NCI-H187 (cell line): ENCODE measurements at places on chromosomes 2 and 18.
A peak's percentile ranks its signal among the peaks of the same experiment; 100 is the strongest.

DNA sequence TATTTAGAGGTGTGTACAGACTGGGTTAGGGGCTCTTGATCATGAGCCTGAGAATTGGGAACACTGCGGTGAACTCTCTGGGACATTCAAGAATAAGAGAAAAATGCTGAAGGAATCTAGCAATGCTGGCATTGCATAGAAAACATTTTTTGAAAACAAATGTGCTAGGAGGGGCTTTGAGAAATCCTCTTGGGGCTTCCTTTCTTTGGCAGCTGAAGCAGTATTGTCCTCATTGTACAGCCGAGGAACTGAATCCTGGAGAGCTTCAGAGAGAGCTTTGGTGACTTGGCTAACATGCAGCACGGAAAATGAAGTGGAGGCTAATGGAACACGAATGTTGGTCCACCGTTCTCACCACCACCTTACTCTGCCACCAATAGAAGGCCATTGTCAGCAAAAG is 107.3 kb upstream of the EFEMP1 start:
- no peak for DNase-seq

DNA sequence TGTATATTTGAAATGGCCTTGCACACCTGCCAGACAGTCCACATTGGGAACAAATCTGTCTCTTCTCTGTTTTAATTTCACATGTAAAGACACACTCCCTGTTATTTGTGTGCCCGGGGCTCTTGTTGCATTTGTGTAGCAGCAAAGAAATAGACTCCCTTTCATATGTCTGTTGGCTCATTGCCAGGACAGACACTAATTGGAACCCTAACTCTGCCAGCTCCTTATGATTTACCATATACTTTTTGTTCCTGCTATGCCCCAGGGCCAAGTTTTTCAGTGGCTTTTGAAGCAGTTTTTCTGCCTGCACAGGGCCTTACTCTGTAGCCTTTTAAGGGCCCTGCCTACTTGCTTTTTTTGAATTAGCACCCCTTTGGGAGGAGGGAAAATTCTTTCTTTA is 396.9 kb downstream of the DLGAP1 start:
- no peak for DNase-seq

DNA sequence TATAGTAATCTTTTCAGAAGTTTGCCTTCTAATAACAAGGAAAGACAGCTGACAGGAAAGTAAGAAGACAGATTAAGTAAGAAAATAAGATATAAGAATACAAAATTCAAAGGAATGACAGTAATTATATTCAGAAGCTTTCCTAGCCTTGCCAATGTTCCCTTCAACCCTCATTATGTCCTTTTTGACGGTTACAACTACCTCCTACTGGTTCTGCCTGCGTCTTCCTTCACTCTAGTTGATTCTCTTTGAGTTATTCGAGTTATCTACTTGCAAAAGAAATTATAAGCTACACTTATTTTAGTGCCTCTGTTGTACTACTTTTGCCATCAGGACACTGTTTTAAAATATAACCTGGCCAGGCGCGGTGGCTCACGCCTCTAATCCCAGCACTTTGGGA is 218.9 kb upstream of the GYPC start:
- DNase-seq = no peak

DNA sequence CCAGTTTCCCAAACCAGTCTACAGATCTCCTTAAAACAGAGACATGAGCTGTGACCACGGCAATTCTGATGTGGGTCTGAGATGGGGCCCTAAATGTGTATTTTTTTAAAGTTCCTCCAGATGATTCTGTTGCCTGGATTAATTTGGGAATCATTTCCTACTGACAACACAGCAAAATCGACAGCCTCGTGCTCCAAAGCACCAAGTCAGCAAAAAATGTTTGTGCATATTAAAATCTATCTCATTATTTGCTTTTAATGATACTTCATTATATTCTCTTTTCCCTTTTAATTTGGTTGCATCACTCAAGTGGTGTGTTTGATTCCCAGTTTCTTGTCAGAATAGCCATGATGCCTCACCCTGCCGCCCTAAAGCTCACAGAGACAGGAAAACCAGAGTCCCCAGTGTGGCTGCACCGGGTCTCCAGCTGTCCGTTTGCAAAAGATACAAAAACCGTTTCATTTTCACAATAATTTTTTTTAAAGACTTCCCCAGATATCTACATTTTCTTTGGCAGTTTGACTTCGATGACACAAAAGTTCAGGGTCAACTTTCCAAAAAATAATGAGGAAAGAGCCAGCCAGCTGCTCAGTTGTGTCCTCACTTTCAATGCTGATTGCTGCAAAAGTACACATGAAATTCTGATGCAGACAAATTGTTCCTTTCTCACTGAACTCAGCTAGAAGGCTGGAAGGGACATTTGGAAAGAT is 443.2 kb upstream of the ID2 start:
- no peak for DNase-seq

GRCh38 chr2:209610631-209611030 is 161.0 kb upstream of the UNC80 start:
- DNase-seq = no peak

GRCh38 chr2:16127958-16128357 is 187.6 kb downstream of the MYCN start:
- DNase-seq = no peak

GRCh38 chr2:54013996-54014395 is 43.2 kb upstream of the PSME4 start:
- no peak for DNase-seq

- DNase-seq = no peak
Observed at GRCh38 chr2:182949572-182950189, 83.2 kb upstream of the FRZB start.

DNA sequence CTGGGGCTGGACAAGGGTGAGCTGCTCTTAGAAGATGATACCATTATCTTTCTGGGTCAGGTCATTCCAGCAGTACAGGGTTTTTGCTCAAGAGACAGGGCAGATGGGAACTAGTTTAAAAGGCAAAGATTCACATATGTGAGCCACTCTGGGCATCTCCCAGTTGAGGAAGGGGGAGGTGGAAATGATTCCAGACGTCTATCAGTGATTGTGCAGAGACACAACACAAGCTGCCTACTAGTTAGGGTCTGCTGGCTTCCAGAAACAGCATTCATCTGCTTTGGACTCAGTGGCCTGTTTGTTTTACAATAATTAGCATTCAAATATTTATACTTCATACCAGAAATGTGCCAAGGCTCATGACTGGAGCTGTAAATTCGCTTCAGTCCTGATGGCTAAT is 32.3 kb downstream of the ST6GAL2 start:
- no peak for DNase-seq

DNA sequence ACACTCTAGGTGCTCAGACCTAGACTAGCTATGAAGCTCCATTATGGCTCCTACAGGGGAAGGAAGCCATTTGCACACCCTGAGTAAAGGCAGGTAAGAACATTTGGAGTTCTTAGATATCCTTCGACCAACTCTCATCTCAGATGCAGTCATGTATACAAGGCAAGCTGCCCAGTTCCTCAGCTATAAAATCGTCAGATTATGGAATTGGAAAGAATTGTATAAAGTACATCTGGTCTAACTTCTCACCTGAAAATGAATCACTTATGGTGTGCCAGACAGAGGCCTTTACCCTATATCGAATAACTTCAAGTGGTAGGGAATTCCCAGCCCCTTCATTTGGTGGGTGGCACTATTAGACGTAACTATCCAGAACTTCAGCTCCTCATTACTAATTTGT is 79.3 kb downstream of the VIT start:
- DNase-seq = no peak

DNA sequence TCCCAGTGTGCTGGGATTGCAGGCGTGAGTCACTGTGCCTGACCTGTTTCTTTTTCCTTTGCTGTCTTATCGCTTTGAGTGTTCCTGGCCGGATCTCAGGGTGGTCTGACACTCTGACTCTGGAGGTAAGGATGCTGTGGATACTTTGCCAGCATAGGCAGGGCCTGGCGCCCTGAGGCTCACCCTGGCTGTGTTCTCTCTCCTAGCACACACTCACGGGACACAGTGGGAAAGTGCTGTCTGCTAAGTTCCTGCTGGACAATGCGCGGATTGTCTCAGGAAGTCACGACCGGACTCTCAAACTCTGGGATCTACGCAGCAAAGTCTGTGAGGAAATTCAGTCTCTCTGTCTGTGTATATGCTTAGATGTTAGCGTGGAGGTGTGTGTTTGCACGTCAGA is 18.0 kb upstream of the SAG start:
- DNase-seq = no peak

DNA sequence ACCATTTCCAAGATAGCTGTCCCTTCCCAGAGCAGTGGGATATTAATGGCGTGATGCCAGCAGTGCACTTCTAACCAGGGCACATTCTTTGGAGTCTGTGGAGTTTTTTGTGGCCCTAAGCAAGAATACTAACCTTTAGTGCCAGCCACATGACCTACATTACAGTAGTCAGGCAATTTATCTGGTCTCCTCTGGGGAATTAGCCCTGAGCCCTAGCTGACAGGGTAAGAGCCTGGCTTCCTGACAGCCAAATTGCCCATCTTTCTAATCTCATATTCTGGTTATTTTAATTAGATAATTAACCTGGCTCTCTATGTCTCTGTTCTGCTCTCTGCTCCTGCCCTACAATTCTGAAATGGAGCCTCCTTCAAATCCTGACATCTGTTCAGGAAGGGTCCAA is 5.2 kb downstream of the PFN4 start:
- no peak for DNase-seq

DNA sequence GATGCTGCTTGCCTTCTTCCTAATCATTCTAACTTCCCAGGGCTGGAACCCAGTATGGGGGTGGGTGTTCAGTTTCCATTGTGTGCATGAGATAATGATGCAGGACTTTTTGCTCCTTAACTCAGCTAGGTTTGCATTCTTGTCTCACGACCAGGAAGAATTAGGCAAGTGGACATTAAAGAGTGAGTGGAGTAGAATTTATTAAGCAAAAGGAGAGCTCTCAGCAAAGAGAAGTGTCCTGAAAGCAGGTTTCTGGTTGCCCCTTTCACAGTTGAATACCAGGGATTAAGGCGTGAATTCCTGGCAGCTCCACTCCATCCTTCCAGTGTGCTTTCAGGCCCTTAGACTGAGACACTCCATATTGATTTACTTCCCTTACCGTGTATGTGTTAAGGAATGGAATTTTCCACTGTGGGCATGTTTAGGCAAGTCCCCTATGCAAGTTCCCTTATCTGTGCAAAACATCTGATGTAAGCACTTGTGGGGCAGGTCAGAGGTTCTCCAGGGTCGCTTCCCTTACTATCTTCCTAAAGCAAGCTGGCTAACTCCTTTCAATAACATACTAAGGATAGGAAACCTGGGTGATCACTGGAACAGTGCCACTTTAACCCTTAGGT is 126.5 kb downstream of the GPR39 start:
- DNase-seq = no peak

GRCh38 chr2:61017556-61018317 is at the start of the genes PEX13 and PUS10:
Gene PEX13, plus strand, starts transcription at chr2:61017720. Its CDS starts 40 bp downstream, at chr2:61017760.
Gene PUS10, minus strand, starts transcription at chr2:61018255. Its CDS starts 6,365 bp downstream, at chr2:61011890.
- peak; percentile 71 for DNase-seq

GRCh38 chr18:11857177-11857887 is 6.1 kb downstream of the CHMP1B start:
- DNase-seq = no peak

GRCh38 chr18:68733707-68734106 is 18.8 kb upstream of the TMX3 start:
- no peak for DNase-seq

GRCh38 chr18:13222856-13223281 is 4.3 kb downstream of the LDLRAD4 start:
- peak; percentile 57 for DNase-seq

DNA sequence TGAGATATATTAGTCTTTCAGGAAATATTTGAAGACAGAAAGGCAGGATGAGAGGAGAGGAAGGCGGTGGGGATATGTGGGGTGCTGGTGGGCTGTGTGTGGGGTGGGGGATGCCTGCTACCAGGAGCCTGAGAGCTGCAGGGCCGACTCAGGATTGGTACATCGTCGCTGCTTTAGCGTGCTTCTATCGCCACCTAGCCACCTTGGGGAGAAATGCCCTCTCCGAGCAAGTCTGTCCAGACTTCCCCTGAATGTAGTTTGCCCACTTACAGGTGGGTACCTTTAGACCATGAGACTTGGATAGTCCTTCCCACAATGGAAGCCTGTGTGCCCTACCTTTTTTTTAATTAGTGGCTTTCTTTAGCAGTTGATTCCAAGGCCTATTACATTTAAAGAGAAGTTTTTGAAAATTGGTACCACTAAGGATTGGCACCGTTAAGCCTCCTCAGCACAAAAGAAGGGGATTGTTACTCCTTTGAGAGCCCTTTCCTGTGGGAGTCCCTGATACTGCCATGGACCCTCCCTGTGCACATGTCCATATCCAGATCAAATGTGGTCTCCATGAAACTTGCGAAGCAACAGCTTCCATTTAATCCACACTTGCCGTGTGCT is 114.1 kb upstream of the NDUFV2 start:
- DNase-seq = peak; percentile 1

- DNase-seq = no peak
Observed at GRCh38 chr18:57220930-57221483, 74.1 kb downstream of the BOD1L2 start.

- no peak for DNase-seq
Observed at GRCh38 chr2:190910341-190911136, 29.9 kb downstream of the GLS start.

DNA sequence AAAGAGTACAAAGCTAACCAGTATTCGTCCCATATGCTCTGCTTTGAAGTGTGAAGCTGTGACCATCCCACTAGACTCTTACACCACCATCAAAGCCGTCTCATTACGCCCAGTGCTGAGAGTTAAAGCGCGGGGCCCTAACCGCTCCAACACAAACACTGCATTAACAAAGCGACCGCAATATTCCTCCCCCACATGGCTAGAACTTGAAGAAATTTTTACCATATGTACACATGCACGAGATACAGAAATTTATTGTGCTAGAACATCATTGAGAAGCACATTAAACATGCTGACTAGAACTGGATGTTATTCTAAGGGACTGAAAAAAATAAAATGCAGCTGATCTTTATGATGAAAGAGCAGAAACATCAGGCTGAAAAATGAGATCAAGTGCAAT is 20.5 kb downstream of the FTCDNL1 start:
- DNase-seq = no peak

GRCh38 chr2:170163411-170164065 is 14.4 kb upstream of the MYO3B start:
- no peak for DNase-seq

DNA sequence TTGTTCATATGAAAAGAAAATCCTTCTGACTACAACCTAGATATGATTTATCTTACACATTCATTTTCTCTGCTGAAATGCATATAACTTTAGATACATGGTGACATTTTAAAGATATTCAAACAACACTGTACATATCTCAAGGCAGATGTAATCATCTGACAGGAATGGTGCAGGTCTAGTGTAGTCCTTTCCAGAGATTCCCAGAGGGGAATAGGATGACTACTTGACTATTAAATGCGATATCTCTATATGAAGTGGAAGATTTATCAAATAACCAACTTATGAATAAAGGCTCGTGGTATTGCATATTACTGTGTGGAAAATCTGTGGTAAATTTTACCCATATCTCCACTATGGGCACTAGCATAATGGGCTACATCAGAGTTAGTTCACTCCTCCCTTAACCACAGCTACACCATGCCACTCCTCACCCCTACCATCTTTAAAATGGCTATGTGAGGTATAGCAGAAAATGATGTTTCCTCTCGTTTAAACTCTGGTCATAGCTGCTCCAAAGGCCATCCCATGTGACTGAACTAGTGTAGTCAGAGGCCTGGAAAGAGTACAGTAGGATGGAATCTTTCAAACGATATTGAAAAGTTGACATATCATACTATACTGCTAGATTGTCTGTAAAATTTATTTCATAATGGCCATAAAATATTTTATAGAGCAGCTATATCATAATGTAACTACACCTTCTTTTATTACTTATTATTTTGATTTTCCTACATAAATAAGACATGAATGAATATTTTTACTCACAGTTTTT is 9.1 kb upstream of the ITPRID2 start:
- no peak for DNase-seq
